HL-60 (cell line): ENCODE measurements at places on chromosomes 7 and 10.

DNA sequence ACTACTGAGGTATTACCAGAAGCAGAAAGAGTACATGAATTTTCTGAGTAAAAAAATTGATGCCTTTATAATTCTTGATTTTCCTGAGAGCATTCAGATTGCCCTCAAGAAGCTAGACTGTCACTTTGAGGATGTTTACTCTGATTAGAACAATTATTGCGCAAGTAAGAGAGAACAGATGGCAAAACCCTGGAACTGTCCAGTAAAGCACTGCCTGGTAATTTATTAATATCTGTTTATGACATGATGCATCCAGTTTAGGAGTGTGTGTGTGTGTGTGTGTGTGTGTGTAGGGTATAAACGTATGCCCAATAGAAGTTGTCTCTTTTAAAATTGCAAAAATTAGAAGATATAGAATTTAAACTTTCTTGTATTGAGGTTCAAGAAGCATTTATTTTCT is 379.7 kb downstream of the PHTF2 start:
- no peak for DNase-seq

DNA sequence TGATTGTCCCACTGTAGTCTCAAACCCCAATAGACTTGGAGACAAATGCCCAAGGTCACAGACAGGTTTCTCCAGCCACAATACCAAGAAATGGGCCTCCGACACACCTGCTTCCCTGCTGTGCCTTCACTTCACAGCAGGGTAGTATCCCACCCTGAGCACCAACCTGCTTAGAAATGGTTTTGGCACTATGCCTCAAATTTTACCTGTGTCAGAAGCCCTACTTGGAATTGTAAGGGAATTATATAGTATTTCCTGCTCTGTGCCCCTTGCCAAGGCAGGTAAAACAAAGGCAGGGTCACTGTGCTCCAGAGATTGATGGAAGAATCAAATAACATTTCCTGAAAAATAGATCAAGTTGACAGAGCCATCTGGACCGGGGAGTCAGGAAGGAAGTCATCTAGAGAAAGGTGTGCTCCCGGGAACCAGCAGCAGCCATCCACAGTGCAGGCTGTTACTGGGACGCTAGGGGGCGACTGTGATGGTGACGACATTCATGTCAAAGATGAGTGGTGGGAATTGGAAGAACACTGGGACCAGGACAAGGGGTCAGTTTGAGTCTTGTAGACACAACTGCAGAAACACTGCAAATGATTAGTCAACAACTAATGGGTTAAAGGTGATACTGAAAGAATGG is 117.8 kb upstream of the AKR1E2 start:
- no peak for DNase-seq

DNA sequence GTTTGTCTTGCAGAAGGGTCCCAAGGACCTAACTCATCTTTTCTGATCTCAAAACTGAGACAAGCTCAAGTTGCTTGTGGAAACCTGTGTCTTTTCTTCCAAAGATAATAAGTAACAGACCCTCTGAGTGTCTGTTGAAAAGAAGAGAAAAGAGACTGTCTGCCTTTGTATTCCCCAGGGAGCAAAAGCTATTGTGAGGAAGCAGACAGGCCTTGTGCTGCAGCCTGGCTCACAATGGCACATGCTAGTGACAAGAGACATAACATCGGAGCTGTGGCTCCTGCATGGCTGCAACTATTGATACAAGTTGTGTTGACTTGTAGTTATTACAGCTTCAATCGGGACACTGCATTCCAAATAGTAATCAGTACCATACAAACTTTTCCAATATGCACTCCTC is 202.9 kb downstream of the DKK1 start:
- DNase-seq, result no peak

GRCh38 chr10:101655570-101655969 is 39.4 kb downstream of the FBXW4 start:
- DNase-seq, result no peak

DNA sequence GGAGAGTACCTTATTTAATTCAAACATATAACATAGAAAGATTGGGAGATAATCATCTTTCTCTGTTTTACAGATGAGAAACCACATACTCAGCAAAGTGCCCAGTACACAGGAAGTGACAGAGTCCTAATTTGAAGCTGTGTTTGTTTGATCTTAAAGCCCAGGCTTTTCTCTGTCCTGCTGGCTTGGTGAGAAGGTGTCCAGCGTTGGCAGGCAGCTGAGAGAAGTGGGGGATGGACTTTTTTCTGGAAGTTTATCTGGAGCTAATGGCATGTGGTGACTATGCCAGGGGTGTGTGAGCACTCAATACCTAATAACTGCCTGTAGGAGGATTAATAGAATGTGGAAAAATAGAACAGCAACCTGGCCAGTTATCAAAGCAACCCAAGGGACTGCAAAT is 60.8 kb downstream of the NPSR1 start:
- no peak for DNase-seq

DNA sequence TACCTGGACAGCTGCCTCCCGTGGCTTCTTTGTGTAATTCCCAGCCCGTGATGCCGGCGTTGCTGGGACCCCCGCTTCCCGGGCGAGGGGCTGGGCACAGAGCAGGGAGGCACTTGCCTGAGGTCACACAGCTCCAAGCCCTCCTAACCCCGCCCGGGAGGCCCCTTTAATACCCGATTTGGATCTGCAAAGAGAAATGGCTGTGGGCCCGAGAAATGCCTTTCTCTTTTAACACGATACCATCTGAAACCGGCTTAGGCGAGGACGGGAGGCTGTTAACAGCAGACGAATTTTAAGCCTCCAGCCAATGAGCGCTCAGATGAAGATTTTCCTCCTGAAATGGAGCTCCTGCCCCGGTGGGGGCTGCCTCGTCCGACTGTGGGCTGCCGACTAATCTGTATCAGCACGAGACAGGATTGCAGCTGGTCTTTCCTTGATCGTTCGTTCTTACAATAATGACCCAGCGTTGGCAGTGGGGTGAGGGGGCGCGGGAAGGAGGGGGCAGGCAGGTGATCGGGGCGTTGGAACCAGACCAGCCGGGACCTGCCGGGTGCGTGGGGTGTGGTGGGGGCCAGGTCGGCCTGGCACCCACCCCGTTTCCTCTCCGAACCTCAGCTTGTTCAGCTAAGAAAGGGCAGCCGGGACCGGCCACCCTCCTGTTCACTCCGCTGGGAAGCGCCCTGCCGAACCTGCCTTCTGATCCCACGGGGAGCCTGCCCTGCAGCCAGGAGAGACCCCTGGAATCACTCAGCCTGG is 36.2 kb upstream of the FOXL3 start:
- DNase-seq, result no peak

DNA sequence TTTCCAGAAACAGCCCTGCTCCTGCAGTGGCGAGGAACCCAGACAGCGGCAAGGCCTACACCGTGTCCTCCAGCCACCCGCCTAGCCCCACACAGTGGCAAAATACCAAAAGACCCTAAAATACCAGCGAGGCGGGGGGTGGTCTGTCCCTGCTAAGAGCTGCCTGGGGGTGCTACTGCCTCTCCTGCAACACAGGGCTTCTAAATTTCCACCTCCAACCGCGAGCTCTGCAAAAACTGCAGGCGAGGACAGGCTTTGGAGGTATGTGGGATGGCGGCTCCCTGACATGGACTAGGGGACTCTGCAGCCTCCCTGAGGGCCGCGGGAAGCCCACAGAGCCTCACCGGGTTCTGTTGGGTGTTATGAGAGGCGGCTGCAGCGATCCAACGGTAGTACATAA is 122.3 kb downstream of the WDR37 start:
- no peak for DNase-seq

GRCh38 chr10:61217851-61218565 is 235.2 kb downstream of the TMEM26 start:
- no peak for DNase-seq

DNA sequence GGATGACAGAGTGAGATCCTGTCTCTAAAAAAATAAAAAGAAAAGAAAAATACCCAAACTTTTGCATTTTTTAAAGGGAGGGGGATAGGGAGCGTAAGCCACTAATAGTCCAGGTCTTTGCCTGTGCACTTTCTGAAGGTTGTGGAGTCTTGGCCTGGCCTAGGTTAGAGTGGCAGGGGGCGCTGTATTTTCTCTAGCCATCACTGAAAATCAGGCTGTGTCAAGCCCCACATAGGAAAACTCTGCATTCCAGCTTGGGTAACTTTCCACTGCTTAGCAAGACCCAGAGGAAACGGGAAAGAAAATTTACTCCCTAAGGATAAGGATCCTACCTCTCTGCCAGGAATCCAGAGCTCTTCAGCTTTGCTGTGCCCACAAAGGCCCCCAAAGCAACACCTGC is 10.5 kb upstream of the PAX4 start:
- no peak for DNase-seq

GRCh38 chr10:105398202-105398601 is 757.1 kb downstream of the SORCS3 start:
- DNase-seq, result no peak

GRCh38 chr7:44634839-44635591 is 28.6 kb downstream of the OGDH start:
- no peak for DNase-seq

- no peak for DNase-seq
Observed at GRCh38 chr10:119104654-119105015, 722 bp downstream of the DENND10 start.
